ENCODE measurements at places on chromosomes 4 and X.

GRCh38 chrX:152926923-152927322 lies 29.1 kb downstream of the ZNF185 start:
- no peak for DNase-seq

DNA sequence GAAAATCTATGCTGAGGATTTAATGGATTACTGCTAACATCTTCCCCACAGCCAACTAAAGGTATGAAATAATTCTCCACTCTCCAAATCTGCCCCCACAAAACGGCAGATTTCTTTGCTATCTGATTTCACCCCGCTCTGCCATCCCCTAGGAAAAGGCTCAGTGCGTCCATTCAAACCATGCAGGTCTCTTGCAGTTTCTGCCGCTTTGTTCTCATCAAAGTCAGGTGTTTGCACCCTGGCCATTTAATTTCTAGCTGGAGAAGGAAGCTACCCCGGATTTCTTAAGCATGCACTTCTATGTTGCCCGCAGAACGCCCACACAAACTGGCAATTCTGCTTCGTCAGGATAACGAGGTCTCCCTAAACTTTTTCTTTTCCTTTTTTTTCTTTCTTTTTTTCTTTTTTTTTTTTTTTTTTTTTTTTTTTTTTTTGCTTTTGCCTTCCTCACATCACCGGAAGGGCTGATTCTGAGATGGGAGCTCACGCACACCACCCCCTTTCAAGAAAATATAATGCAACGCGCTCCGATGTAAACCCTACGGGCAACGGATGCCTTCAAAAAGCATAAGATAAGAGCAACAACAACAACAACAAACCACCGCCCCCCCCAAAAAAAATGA lies 3.3 kb downstream of the NLGN4X start:
- DNase-seq = no peak

DNA sequence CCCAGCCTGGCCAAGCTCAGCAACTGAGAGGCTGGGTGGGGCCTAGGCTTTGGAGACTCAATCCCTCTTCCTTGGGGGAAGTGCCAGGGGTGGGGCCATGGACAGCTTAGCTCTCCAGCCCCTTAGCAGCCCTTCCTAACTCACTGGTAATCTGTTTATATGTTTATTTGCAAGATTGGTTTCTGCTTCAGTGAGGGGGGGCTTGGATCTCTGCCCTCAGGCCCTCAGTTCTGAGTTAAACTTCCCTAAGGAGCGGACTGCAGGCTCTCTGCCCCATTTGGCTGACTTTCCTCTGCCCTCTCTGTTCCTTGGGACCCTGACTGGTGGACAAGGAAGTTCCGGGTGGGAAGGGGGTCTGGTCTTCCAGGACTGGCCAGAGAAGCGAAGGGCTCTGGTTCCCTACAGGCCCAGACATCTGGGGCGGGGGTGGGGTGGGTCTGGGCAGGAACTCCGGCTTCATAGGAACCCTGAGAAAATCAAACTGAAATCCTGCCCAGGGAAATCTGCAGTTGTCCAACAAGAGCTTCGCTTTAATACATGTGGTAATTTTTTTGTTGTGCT lies 51.4 kb downstream of the NALF2 start:
- DNase-seq = peak; percentile 80

- no peak for DNase-seq
These were observed 6.0 kb downstream of the SMAD1 start for GRCh38 chr4:145487631-145488030.

DNA sequence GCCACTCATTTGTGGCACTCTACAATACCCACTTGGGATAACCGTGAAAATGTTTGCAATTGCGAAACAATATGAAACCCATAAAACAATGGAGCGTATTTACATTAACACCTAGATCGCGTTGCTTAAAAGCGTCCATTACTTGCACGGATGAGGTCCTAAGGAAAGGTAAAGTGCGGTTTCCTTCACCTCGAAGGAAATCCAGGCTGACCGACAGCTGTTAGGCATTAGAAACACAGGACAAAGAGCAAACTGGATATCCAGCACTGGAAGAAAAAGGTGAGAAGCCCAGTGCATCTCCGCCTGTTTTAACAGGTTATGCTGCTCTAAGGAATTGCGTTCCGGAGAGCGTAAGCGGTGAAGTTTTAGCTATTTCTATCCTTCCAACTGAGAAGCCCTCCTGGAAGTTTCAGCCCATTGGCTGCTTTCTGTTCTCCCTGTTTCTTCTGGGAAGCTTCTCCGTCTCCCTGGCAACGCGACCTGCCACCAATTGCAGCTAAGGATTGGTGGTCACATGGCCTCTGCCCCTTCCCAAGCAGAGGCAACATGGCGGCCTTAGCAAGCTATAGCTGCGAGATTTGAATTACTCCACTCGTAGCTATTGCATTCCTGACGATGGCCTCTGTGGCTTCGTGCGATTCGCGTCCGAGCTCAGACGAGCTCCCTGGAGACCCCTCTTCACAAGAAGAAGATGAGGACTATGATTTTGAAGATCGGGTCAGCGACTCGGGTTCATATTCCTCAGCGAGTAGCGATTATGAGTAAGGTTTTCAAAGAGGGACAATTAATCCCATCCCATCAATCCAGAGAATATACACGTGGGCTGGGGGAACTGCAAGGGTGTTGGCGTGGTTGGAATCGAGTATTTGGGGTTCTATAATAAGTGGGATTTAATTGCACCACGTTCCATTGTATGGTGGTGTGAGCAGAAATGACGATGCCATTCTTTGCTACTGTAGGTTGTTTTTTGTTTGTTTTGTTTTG lies at the start of gene INTU:
Gene INTU, plus strand, starts transcription at position 538 of the 984 bp plus-strand sequence. Its CDS starts 78 bp downstream, at position 616.
- peak; percentile 98 for DNase-seq

- DNase-seq = no peak
These were observed 7.4 kb downstream of the DCAF8L2 start for GRCh38 chrX:27597508-27597907.
